Cortex of kidney (tissue), 1 donor: ENCODE measurements at places on chromosomes 2 and 18.

GRCh38 chr2:26471289-26471688 is 6.6 kb downstream of the OTOF start:
- DNase-seq = no peak

DNA sequence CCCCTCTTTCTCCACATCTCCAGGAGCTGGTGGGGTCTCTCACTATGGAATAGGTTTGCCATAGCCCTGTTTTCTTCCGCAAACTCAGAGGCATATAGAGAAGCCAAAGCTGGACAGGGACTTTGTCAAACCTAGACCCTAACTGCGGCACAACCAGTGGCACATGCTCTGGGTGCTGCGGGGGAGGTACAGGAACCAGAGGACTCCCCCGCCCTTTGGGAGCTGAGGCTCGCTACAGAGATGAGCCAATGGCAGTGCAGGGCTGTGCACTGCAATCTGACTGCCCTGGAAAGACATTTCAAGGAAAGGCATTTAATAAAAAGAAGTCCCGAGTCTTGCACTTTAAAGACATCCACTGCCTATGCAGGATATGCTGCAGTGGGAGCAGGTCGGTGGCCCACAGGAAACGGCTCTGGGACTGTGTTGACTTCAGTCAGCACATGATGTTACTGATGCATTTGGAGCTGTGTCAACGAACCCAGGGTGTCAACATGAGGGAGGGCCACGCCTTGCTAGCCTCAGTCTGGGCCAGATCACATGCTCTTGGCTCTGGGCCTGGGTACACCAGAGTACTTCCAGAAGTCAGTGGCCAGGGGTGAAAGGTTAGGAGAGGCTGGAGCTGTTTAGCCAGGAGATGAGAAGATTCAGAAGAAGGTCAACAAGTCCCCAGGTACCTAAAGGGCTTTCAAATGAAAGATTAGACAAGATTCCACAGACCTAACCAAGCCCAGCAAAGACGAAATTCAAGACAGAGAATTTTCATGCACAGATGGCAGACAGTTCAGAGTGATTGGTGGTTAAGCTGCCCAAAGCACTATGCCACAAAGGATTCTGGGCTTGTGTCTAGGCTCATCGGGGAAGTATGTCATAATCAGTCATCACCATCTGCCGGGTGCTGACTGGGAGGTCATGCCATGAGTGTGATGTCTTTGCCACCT is 8.2 kb downstream of the SLC35F6 start:
- no peak for DNase-seq

GRCh38 chr18:24080861-24081260 is 58.0 kb upstream of the CABYR start:
- no peak for DNase-seq

DNA sequence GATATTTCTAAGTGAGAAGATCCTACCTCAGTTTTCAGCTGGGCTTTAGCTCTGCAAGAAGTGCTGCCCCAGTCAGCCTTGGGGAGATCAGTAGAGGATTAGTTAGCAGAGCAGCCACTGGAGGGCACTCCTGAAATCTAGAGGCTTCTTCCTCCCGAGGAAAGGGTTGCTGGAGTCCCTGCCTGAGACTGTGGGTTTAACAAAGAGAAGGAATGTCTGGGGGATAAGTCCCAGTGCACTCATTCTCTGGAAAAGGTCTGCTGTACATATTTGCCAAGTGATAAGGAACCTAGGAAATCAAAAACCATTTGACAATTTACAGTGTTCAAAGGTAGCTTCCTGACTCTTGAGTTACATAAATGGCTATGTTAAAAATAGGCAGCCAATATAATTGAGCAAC is 207.2 kb downstream of the SLC8A1 start:
- DNase-seq = no peak

DNA sequence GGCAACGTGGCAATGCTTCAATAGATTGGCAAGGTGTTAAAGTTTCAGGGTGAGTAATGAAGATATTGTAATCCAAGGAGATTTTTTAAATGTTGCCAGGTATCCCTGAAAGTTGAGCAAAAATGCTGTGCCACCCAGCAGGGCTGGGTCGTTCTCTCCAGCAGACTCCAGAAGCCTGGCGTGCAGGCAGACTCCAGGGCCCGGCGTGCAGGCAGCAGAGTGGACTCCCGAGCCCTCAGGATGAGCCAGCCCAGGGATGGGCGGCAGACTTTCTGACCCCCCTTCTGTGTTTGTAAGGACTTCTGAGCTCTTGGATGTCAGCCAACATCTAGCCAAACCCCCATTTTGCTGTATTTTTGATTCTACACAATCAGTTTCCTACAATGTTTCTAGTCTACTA is 289.1 kb downstream of the ZNF516 start:
- no peak for DNase-seq

GRCh38 chr2:88615822-88616221 is 11.4 kb downstream of the EIF2AK3 start:
- no peak for DNase-seq

DNA sequence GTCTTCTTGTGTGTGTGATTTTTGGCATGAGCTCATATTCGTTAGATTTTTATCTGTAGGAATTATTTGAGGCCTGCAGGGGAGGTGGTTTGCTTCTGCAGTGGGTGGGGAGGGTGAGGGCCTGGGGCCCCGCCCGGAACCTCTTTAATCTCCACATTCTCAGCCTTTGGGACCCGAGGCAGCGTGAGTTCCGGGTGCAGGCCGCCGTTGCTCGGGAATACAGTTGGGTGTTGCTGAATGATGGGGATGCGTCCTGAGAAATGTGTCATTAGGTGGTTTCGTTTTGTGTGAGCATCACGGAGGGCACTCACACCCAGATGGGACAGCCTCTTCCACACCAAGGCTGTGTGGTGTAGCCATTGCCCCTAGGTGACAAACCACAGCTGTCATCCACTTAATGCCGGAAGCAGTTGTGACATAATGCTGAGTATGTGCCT is 13.7 kb upstream of the GAL3ST2 start:
- DNase-seq = no peak
